IPS DF 6.9 (cell line): ENCODE measurements at places on chromosomes 12 and 14.

DNA sequence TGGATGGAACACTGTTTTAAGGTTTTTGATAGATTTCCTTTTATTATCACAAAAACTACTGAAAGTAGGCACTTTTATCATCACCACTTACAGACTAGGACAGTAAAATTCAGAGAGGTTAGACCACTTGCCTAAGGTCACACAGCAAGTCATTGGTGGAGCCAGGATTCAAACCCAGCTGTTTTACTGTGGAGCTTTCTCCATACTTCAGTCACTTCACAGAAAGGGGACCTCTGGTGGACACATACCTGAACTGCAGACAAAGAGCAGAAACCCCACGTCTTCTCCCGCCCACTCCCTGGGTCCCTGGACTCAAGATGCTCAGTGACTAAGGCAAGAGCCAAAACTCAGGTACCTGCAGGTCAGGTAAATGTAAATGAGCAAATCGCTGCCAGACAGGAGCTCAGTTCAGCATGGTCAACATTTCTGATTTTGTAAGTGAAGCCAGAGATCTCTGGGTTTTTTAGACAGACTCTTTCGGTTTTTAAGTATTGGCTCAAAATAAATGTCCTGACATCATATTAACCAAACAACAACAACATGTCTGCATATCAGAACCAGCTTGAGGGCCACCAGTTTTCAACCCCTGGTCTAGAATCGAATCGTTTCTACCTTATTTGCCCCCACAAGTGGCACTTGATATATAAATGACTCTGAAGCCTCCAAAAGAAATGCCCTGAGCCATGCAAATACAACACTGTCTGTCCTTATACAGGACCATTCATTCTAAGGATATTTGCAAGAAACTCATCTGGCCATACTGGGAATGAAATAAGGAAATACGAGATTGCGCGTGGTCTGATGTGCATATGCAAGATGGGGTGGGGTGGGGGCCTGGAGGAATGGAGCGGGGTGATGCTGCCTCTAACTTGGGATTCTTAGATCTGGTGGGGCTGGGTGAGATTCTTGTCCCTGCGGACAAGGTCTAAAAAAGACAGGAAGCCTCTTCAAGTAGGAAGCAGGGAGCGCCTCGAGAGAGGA is 110.9 kb downstream of the KSR2 start:
- DNase-seq = peak; percentile 67

GRCh38 chr12:67759829-67760228 is 111.3 kb downstream of the DYRK2 start:
- no peak for DNase-seq

DNA sequence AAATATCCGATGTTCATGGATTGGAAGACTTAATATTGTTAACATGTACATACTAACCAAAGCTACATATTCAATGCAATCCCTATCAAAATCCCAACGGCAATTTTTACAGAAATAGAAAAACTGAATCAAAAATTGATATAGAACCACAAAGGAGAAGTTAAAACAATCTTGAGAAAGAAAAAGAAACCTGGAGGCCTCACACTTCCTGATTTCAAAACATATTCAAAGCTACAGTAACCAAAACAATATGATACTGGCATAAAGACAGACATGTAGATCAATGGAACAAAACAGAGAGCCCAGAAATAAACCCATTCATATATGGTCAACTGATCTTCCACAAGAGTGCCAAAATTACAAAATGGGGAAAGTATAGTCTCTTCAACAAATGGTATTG is 5.4 kb upstream of the PELI2 start:
- DNase-seq = no peak

DNA sequence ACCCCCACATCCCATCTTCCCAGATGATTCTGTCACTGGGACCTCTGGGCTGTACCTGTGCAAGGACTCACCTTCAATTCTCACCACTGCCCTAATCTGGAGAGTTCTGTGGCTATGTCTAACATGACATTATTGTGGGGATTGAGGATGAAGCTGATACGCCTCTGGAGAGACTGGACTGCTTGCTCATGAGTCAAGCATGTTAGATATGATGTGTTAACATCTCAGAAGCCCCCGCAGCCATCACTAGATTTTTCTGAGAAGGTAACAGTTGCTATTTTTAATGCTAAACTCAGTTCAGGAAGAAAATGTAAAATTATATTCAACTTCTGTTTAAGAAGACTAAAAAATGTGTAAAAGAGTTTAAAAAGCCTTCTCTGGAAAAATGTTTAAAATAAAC is 25.7 kb downstream of the JKAMP start:
- DNase-seq = no peak

GRCh38 chr12:46473634-46474329 is 101.2 kb upstream of the SLC38A2 start:
- no peak for DNase-seq

- no peak for DNase-seq
Measured at GRCh38 chr14:56351861-56352260, 227.7 kb upstream of the TMEM260 start.

- no peak for DNase-seq
Measured at GRCh38 chr12:5650829-5651461, 219.0 kb downstream of the NTF3 start.

- no peak for DNase-seq
Measured at GRCh38 chr12:10304161-10304574, 3.5 kb upstream of the KLRD1 start.

DNA sequence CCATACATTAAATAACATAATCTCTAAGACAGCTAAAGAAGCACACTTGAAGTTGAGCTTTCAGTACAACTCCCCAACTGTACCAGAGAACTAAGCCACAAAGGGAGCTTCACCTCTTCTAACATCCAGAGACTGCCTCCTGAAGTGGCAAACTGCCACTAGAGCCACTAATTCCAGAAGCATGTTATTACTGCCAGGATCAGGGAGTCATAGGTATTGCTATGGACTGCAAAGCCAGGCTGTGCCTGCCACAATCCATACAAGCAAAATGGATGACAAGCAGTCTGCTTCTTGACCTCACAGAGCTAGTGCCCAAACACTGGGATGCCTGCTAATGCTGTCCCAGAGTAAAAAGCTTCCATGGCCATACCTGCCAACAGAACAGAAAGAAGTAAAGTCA is 160.1 kb downstream of the STXBP6 start:
- no peak for DNase-seq

DNA sequence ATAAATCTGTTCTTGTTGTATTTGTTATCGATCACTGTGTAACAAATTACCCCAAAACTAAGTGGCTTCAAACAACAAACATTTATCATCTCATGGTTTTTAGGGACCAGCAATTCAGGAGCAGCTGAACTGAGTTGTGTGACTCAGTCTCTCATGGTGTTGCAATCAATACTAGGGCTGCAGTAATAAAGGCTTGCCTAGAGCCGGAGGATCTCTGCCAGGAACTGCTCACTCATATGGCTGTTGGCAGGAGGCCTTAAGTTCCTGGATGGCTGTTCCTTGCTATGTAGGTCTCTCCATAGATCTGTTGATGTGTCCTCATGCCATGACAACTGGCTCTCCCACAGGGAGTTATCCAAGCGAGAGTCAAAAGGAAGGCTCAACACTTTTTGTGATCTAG is 3.8 kb upstream of the PSMC6 start:
- no peak for DNase-seq

GRCh38 chr14:78363008-78363407 is 192.8 kb downstream of the NRXN3 start:
- no peak for DNase-seq

- no peak for DNase-seq
Measured at GRCh38 chr12:21456291-21456780, 18.9 kb downstream of the PYROXD1 start.

GRCh38 chr14:101707068-101707842 is 54.3 kb upstream of the PPP2R5C start:
- peak; percentile 77 for DNase-seq

GRCh38 chr14:49487238-49487637 is 98.9 kb downstream of the RPS29 start:
- no peak for DNase-seq

DNA sequence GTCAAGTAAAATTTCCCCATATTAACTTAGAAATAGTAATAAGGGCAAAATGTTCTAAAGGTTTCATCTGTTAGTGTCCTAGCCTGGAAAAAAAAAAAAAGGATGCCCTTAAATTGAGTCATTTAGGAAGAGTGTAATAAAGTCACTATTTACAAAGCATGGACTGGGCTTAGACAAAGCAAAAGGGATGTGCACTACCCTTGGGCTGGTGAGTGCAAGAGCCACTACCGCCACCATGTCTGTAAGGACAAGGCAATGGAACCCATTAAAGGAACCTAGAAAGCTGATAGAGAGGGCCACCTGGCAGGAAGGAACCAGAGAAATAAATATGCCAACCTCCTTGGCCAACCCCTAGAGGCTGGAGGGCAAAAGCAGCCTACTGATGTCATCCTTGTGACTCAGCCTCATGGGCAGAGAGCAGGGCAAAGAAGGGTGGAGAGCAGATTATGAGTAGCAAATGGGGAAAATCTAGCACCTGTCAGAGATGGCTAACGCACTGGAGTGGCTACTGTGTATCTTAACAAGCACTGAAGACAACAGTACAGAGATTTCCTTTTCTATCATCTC is 59.5 kb upstream of the FUT8 start:
- DNase-seq = no peak

DNA sequence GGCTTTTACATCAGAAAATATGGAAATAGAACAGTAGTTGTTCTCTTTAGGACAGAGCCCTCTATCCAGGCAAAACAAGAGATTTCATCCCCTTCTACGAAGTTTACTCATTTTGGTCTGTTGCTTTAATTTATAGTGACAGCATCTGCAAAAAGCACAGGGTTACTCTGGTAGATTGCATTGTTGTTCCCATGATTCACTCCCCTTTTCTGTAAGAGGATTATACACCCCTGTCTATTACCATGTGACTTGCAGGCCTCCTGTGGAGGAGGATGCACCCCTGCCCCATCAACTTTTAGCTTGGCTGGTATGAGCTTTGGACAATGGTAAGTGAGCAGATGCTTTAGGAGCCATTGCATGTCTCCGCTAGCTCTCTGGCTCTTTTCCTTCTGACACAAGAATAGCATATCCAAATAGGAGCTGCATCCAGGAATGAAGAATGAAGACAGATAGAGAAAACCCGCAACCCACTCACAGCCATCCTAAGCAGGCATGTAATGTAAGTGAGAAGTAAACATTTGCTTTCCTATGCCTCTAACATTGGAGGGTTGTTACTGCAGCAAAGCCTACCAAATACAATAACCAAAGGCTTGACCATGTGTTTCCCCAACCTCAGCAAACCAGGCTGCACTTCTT is 304.2 kb downstream of the AKAP6 start:
- DNase-seq = no peak

- DNase-seq = no peak
Measured at GRCh38 chr12:111557271-111558106, 41.6 kb downstream of the ATXN2 start.

DNA sequence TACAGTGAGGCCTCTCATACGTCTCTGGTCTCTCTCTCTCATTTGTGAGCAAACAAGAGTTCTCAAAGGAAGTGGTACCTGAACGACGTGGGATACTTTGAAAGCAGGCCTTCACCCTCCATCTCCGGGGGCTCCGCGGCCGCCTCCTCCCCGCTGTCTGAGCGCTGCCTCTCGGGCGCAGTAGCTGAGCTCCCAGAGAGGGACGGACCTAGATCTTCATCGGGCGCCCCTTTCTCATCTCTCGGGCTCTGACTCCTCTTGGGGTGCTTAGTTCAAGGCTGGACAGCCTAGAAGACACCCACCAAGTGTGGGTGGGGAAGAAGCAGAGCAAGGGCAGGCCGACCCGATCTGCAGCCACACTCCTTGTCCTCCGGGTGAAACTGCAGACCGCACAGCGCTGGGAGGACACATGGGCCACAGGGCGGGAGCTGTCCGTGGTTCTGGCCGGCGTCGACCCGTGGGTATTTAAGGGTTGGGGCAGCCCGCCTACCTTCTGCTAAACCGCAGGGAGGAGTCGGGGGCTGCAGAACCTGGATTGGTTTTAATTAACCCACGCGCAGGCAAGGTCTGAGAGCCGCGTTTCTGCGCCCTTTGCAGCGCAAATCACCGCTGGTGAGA is 92.7 kb downstream of the PAH start:
- no peak for DNase-seq
